ENCODE measurements at places on chromosomes 4 and X. TPM values are rescaled to one million over a fixed set of nuclear protein-coding genes. Genes with fewer than 3 reads are reported as not detected.

The XAGE2 gene
- not detected for total RNA-seq

The KLB gene
- total RNA-seq, result 0.08 TPM

The DHRSX gene
- total RNA-seq, result 15.7 TPM

The BEX5 gene
- total RNA-seq, result 3.9 TPM

The SMIM14 gene
- 14.1 TPM for total RNA-seq

The UBL4A gene
- 60.0 TPM for total RNA-seq

The FHDC1 gene
- 2.3 TPM for total RNA-seq

The EREG gene
- 77.0 TPM for total RNA-seq

The EGF gene
- 1.5 TPM for total RNA-seq

The ZFX gene
- total RNA-seq, result 14.8 TPM

The SSX2 gene
- not detected for total RNA-seq

Data from hair follicular keratinocyte (primary cell).